ENCODE measurements at places on chromosomes 11 and 22.

GRCh38 chr11:116285026-116285425 lies 487.8 kb downstream of the BUD13 start:
- DNase-seq = no peak

- DNase-seq = no peak
These were observed 45.7 kb downstream of the KCNQ1OT1 start for GRCh38 chr11:2653930-2654739.

DNA sequence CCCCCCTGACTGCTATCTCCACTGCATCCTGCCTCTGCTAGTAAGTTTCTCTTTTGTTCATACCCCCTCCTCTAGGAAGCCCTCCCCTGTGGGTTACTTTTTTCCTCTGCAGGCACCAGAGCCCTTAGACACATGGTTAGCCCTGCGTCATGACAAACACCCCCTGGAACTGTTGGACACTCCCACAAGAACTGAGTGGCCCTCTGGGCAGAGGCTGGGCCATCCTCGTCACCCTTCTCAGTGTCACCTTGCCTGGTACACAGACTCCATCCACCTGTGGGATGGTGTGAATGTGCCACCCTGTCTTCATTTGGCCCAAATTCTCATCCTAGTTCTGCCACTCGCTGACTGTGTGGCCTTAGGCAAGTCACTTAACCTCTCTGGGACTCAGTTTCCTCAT lies 4.1 kb upstream of the RAB3IL1 start:
- no peak for DNase-seq

DNA sequence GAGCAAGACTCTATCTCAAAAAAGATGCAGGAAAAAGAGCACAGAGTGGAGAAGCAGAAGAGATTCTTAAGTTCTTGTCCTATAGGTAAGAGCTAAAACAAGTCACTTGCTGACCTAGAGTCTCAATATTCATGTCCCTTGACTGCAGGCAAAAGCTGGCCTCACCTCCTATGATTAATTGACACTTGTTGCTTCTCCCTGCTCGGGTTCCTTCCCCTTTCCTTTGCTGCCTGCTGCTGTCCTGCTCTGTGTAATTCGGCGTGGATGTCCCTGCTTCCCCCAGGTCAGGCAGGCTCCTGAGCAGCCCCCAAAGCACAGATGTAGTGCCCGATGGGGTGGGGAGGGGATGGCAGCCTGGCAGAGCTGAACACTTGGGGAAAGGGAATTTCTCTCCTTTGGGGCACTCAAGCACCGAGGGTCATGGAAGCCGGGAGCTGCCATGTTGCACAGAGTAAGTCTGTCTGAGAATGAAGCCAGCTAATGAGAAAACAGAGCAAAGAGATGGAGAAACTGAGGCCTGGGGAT lies 60.8 kb upstream of the NUP50 start:
- no peak for DNase-seq

DNA sequence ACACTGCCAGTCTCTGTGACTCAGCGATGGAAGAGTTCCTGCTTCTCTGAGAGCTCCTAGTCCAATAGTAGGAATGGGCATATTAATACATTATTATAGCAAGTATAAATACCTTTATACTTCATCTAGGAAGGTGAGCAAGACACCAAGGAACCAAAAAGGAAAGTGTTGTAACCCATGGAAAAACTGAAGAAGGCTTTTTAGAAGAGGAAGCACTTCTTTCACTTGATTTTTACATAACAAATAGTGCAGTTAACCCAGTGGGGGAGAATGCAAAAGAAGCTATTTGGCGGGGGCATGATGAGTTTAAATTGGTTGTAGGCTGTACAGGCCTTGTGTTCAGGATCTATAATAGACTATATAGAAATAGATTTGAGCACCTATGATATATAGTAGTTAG lies 31.2 kb upstream of the C11orf87 start:
- no peak for DNase-seq

DNA sequence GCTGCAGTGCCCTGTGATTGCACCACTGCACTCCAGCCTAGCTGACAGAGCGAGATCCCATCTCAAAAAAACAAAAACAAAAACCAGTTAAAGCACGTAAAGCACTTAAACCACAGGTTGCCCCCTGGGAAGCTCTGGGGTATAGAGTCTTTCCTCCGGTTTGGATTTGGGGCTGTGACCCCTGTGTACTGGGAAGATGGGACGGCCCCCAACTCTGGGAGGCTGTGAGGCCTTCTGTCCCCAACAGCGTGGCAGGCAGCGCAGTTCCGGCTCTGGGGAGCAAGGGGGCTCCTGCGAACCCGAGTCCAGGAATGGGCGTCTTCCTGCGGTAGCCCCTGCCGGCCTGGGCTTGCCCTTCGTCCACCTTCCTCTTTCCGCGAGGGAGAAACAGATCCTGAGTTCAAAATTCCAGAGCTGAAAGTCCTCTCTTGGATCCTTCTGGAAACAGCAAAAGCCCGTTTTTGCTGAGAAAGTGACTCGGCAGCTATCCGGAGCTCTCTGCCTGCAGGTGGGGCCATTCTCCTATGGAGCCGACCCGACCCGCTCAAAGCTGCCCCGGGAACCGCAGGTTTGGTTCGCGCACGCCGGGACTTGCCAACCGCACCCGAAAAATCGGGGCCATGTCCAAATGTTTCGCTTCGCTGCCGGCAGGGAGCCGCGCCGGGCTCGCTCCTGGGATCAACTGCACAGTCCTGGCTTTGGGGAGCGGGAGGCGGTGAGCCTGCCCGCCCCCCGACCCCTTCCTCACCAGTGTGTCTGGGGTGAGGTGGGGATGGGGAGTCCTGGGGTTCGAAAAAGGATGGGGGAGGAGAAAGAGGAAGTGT lies 36.3 kb upstream of the POLA2 start:
- DNase-seq = peak; percentile 54

DNA sequence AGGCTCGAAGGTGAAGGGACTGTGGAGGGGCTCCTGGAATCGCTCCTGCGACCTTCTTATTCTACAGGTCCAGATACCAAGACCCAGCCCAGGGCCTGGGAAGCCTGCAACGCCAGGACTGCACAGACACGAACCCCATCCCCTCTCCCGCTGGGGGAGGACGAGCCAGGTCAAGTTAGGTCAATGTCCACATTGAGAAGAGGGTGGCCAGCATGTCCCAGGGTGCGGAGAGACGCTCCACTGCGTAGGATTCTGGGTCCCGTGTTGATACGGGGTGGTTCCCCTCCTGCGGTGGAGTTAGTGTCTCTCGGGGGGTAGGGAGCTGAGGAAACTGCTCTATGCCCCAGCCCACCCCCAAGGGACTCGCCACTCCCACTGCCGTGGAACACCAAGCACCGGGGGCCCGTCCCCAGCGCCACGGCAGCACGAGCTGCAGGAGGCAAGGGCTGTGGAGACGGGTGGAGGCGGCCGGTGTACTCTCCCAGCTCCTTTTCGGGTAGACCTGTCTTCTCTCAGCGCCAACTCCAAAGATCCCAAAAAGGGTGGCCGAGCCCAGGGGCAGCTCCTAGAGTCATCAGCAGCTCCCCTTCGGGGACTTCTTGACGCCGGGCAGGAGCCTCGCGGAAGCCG lies 1.6 kb downstream of the GSC2 start:
- DNase-seq = no peak

- no peak for DNase-seq
These were observed 10.7 kb upstream of the FAM118A start for GRCh38 chr22:45298934-45299505.

- no peak for DNase-seq
These were observed 4.5 kb downstream of the NCF4 start for GRCh38 chr22:36865346-36865745.

DNA sequence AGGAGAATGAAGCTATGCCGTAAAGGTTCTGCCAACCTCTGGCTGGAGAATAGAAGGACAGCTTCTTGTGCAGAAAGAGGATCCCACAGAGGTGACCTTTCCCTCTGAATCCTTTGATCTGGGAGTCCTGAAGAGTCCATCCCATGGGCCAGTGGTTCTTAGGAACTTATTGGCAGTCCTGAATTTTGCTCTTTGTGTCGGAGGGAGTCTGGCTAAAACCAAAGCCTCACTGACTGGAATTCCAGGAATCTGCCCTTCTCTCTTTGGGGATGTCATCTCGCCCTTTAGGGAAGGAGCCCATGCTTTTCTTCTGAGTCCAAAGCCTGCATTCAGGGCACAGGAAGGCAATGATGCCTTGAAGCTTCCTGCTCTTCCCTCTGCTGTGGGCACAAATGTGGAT lies 45.5 kb downstream of the PKNOX2 start:
- no peak for DNase-seq

GRCh38 chr11:1435820-1436467 lies 46.2 kb downstream of the BRSK2 start:
- DNase-seq = no peak

Data from AG10803 (cell line).